Activated B cell treated with CpG ODN at 0.5 μM for 24 hours (primary cell): ENCODE measurements at places on chromosomes 12 and 14. TPM values are rescaled to one million over a fixed set of nuclear protein-coding genes. Genes with fewer than 3 reads are reported as not detected.

- peaks cover 52% of the 10 kb centered on the region for H3K4me1 ChIP-seq
- no peak for DNase-seq
- peaks cover 36% of the 10 kb centered on the region for H3K36me3 ChIP-seq
- H3K27me3 ChIP-seq: no peaks in the 10 kb centered on the region
These were observed 9.4 kb downstream of the EP400 start for GRCh38 chr12:131959116-131959515.

- DNase-seq: no peak
- no peak overlapping the region for H3K4me3 ChIP-seq
- H3K27me3 ChIP-seq: no peaks in the 10 kb centered on the region
- no peaks in the 10 kb centered on the region for H3K4me1 ChIP-seq
These were observed 35.8 kb downstream of the CCNK start for GRCh38 chr14:99516871-99517642.

- H3K4me3 ChIP-seq: peak overlapping the region; percentile 49
- peak overlapping the region; percentile 54 for H3K27ac ChIP-seq
- no peaks in the 10 kb centered on the region for H3K36me3 ChIP-seq
- H3K4me1 ChIP-seq: peaks cover 12% of the 10 kb centered on the region
These were observed 45.0 kb downstream of the NOPCHAP1 start for GRCh38 chr12:105030820-105031807.

DNA sequence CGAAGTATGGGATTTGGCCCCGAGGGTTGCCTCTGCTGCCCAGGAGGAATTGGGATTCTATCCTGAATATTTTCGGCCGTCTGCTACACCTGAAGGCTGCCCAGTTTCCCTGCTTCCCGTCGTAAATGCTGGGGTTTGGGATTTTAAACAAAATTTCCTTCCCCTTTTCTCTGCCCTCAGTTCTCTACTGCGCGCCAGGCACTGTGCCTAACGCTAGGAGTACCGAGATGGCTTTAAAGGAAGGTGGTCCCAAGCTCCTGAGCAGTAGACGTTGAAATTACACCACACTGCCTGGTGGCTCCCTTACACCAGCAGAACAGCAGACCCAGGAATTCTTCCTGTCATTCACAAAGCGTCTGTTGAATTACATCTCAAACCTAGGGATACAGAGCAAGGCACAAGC, 566 bp upstream of the PRDM4 start:
- H3K4me1 ChIP-seq: peaks cover 33% of the 10 kb centered on the region
- peak overlapping the region; percentile 86 for H3K27ac ChIP-seq
- H3K27me3 ChIP-seq: no peaks in the 10 kb centered on the region

DNA sequence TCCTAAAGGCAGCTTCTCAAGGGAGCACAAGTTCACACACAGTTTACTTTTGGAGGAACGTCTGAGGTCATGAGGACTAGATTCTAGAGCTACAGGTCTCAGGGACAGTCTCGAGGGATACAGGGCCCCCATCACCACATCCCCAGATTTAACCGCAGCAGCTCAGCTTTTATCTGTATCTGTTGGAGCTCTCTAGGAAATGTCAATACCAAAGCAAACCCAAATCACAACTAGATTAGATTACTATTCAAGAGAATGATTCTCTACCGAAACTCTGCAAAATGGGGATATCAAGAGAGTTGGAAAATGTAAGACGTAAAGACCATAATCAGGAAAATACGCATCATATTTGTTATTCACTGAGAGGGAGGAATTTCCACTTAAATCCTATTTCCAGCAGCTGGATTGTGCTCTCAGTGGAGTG, 4.0 kb upstream of the MYRFL start:
- no peak overlapping the region for H3K4me3 ChIP-seq
- peaks cover 5% of the 10 kb centered on the region for H3K27me3 ChIP-seq
- no peak overlapping the region for H3K27ac ChIP-seq
- peaks cover 6% of the 10 kb centered on the region for H3K36me3 ChIP-seq
- H3K4me1 ChIP-seq: no peaks in the 10 kb centered on the region

DNA sequence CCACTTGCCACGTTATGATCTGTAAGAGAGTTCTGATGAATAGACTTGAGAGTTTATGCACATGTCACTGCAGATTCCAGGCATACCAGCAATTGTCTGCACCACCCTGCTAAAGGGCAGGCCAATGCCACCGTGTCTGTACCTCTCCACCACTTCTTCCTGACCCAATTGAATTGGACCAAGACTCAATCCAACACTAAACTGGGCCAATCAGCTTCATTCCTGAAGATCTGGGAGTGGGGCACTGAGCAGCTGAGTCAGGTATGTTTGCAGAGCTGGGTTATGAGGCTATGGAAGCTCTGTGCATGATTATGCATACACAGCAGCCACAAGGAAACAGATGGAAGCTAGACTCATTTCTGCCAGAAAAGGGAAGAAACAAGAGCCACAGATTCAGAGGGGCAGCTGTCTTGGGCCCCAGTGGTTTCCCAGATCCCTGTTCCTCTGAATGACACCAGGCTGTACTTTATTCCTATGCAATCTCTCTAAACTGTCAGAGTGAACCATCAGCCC, 28.0 kb downstream of the DAO start:
- peaks cover 42% of the 10 kb centered on the region for H3K4me1 ChIP-seq
- no peaks in the 10 kb centered on the region for H3K36me3 ChIP-seq
- peaks cover 3% of the 10 kb centered on the region for H3K27me3 ChIP-seq
- H3K27ac ChIP-seq: no peak overlapping the region

RNASE1 gene
- not detected in 2 replicates for total RNA-seq
